Stimulated activated CD8-positive, alpha-beta memory T cell treated with anti-CD3 and anti-CD28 coated beads, Interleukin-4, amount 100 ng/mL, for 4 hours (primary cell): ENCODE measurements at places on chromosomes 7 and 10.

DNA sequence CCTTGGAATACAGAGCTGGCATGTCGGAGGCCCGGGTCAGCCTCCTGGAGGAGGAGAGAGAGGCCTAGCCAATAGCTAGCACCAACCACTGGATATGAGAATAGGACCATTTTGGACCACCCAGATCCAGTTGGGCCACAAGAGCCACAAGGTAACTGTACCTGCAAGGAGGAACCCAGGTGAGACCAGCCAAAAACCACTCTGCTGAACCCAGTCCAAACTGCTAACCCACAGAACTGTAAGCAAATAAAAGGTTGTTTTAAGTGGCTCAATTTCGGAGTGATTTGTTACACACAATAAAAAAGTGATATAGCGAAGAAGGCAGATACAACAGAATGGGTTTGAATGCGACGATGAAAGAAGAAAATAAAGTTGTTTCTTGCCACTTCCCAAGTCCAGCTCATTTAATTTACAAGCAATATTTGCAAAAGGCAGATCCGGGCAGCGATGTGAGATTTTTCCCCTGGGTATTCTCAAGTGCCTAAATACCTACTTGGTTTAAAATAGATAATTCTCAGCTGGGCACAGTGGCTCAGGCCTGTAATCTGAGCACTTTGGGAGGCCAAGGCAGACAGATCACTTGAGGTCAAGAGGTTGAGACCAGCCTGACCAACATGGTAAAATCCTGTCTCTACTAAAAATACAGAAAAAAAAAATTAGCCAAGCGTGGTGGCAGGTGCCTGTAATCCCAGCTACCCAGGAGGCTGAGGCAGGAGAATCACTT, 23.1 kb downstream of the ZNF467 start:
- DNase-seq = no peak

- no peak for DNase-seq
Measured at GRCh38 chr7:130853503-130854279, 119.7 kb upstream of the KLF14 start.

DNA sequence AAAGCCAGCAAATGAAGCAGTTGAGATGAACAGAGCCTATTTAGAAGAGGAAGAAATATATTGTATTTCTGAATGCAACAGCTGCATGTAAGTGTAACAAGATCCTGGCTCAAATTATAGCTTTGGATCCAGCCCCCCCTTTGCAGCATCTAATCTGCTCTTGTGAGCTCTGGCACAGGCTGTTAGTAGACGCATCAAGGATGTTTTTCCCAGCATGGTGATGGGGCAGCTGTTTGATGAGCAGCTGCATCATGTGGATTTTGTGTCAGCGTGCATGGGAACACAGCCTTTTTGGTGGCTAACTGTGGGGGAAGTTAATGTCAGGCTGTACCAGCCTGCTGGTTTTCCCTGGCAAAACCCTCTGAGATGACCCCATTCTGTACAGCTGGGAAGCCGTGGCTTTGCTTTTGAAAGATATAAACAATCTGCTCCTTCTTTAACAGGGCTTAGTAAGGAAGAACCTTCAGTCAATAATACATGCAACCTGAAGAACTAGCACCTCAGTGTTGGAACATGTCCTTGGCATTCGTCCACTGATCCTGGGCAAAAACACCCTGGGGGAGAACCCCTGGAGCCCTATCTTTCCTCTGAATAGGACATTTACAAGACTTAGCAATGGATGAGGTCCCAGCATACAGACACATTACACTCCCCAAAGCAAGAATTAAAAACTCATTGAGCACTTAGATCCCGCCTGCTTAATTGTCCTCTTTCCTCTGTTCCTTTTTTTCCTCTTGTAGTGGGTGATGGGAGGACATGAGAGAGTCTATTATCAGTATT, 70.6 kb downstream of the NPS start:
- no peak for DNase-seq

DNA sequence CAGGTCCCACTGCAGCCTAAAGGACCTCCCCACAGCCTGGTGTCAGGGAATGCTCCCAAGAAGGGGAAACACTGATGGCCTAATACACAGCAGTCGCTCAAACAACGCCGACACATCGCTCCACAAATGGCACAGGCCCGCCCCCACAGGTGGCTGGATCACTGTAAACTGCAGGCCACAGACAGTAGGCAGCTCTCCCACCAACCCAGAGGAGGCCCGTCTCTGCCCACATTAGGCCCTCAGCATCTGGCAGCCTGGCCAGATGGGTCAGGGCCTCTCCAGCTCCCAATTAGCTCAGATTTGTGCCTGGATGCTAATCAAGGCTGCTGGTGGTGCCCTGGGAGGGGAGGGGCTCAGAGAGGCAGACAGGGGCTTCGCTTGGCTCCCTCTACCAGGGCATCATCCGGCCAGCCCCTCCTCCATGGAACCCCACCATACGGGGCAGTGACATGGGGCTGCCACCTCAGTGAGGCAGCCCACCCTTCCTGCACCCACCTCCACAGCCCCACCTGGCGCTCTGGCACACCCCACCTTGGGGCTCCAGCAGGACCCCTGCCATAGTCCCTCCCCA, 42.7 kb downstream of the CAMK2B start:
- no peak for DNase-seq

- no peak for DNase-seq
Measured at GRCh38 chr10:131758939-131759301, 141.9 kb upstream of the PPP2R2D start.

DNA sequence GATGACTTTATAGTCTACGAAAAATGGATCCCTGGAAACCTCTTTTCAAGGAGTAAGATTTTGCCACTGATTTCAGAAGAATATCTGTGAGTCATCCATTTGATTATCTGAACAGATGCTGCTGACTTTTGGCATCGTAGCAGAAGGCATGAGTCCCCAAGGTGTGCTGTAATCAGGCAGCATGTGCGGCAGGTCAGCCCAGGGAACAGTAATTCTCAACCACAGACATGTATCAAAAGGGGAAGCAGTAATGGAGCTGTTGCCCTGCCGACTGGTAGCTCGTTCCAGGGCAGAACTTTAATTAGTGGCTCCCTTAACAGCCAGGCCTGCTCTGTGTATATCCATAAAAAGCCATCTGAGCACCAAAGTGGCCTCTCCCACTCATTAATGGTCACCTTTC, 5.7 kb upstream of the VWC2 start:
- no peak for DNase-seq

- DNase-seq = no peak
Measured at GRCh38 chr10:127836966-127837365, 55.8 kb downstream of the CLRN3 start.

- DNase-seq = no peak
Measured at GRCh38 chr7:44700322-44700721, 48.3 kb upstream of the ZMIZ2 start.

GRCh38 chr7:101615446-101615845, 13.7 kb downstream of the MYL10 start:
- DNase-seq = no peak

DNA sequence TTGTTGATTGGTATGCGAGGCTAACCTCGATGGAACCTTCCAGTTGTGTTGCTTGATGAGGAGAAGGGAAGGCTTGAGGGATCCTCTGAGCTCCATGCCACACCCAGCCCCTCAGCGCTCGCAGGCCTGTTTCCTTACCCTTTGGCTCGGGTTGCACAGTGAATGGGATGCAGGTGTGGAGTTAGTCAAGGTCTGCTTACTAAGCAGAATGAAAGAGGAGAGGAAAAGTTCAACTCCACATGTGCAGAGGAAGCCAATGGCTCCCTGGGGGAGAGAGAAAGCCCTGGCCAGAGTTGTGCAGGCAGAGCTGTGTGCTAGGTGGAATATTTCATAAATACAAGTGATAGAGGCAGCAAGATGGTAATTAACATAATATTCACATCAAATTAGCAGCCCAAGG, 85.5 kb downstream of the JCAD start:
- DNase-seq = no peak

DNA sequence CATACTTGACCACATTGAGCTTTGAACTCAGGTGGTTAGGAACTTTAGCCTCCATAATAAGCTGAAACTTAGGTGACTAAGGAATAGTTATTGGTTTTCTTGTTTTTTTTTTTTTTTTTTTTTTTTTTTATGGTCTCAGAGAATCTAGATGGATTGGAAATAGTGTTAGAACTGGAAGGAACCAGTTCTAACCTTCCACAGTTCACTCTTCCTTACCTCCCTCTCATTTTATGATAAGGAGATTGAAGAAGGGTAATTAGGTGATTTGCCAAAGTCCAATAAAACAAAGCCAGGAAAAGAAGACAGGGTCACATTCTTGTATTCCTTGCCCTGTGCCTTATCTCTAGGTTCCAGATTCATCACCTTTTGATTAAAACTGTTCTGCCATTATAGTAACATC, 71.7 kb upstream of the STRIP2 start:
- no peak for DNase-seq

DNA sequence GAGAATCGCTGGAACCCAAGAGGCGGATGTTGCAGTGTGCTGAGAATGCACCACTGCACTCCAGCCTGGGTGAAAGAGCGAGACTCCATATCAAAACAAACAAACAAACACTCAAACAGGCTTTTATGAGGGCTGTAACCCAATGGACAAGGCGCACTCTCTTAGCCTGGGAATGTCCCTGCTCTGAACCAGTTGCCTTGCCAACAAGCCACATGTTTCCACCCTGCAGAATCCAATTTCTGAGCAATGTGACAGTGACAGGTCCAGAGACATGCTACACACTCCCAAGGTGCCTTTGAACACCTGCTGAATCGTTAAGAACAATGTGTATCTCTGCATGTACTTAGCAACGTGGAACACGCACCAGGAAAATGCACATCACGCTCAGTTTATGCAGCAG, 186.8 kb upstream of the AUTS2 start:
- DNase-seq = no peak

GRCh38 chr7:32573110-32573687, 77.9 kb downstream of the AVL9 start:
- DNase-seq = no peak

DNA sequence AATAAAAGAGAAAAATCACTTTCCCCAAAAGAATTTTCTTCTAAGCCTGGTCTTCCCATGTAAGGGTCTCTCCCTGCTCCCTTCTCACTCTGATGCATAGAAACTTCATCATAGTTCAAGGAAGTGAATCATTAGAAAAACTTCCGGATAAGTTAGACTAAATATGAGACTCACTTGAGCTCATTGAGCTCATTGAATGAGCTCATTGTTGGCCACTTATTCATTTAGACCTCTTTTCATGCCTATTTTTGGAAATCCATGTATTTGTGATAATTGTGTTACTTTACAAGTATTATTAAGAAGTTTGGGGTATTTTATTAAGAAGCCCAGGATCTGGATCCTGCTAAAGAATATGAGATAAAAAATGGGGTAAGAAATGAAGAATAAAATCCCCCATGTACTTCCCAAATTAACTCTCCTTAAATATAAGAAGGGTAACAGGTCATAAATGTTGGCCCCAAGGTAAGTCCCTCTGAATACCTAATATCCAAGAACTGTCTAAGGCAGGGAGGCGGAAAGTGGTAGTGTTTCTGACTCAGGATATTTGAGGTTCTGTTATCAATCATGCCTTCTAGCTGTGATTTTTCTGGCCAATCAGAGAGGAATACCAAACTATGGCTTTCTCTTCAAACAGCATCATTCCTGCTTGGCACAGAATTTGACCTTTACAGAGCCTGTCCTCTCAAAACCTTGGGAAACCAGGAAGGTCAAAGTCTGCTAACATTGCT, 236.5 kb upstream of the PTN start:
- DNase-seq = no peak

GRCh38 chr10:114095559-114096337, 52.1 kb downstream of the ADRB1 start:
- DNase-seq = no peak

DNA sequence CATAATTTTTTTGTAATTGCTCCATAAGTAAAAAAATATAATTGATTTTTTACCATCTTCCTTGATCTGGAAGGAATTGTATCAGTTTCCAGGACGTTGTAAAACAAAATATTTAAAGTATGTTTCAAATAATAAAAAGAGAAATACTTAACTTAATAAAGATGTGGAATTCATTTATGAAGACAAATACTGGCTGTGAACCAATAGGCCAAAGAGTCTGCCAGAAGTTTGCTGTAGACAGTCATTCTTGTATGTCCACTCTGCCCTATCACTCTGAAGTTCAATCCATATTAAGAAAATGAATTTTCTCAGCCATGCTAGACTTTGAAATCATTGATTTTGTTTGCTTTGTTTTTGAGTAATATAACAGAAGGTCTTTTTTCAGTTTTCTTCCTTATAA, 256.4 kb downstream of the TRIL start:
- DNase-seq = no peak

DNA sequence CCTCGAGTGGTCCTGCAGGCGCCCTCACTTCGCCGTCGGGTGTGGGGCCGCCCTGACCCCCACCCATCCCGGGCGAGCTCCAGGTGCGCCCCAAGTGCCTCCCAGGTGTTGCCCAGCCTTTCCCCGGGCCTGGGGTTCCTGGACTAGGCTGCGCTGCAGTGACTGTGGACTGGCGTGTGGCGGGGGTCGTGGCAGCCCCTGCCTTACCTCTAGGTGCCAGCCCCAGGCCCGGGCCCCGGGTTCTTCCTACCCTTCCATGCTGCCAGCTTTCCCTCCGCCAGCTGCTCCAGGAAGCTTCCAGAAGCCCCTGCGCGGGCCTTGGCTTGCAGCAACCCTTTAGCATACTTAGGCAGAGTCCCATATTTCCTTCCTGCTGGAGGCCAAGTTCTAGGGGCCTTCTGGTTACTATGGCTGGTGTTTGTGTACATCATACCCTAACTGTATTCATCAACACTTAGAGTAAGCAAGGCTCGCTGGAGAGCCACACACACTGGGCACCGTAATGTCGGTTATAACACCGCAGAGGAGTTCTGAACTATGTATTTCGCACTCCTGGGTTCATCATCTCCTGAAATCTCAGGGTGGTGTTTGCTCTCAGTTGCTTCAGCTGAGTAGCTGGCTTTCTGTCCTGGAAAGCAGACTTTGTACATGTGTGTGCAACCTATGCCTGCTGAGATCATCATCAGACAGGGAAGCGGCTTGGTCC, 471 bp downstream of the MGMT start:
- DNase-seq = no peak

GRCh38 chr7:131244259-131244852, 83.3 kb upstream of the MKLN1 start:
- DNase-seq = no peak

GRCh38 chr7:131471250-131472004, 85.0 kb downstream of the PODXL start:
- no peak for DNase-seq
